ENCODE measurements at places on chromosomes 3 and 15.
A peak's percentile ranks its signal among the peaks of the same experiment; 100 is the strongest.

DNA sequence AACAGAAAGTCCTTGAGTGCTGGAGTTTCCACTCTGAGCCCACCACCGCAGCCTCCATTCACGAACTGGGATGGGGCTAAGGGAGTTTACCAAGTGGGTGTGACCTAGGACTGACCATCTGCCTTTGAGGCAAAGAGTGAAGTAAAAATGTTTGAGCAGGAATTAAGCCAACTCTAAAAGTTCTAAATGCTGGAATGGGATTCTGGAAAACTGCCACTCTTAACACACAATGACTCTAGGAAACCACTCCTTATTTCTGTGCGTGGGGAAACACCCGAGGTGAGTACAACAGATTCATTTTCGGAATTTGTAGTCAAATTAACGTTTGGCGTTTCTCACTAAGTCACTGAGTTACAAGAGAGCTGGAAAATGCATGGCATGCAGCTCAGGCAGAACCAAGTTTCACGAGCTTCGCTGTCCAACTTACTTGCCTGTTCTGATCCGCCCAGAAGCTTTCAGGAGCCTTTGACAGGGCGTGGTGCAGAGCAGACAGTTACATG is 31.6 kb downstream of the ISL2 start:
- no peak for DNase-seq

- DNase-seq = no peak
Observed at GRCh38 chr3:153631664-153632063, 469.6 kb downstream of the RAP2B start.

GRCh38 chr15:40104865-40105516 is 3.7 kb downstream of the BMF start:
- peak; percentile 71 for DNase-seq

DNA sequence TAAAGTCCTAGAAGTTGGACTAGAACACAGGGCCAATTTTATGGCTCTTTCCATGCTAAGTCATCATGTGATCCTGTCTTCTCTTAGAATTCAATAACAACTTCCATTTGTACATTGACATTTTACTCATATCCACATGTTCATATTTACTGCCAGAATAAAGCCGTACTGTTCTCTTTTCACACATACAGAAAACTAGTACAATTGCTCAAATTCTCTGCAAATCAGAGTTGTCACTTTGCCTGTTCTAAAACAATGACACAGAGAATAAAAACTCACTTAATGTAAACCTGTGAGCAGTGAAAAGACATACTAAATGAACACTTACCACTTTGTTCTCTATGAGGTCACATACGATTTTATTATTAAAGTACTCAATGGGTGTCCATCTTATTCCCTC is 3.5 kb downstream of the LDHAL6B start:
- DNase-seq = no peak

GRCh38 chr15:100002086-100002620 is 268.9 kb upstream of the LYSMD4 start:
- no peak for DNase-seq

Data from NCI-H1092 (cell line).